ENCODE measurements at places on chromosomes 5 and 9. TPM values are rescaled to one million over a fixed set of nuclear protein-coding genes. Genes with fewer than 3 reads are reported as not detected.
A peak's percentile ranks its signal among the peaks of the same experiment; 100 is the strongest.

- no peak for DNase-seq
Observed at GRCh38 chr5:50564079-50564478, 102.4 kb upstream of the PARP8 start.

- DNase-seq = no peak
Observed at GRCh38 chr9:118670011-118670953, 699.0 kb downstream of the BRINP1 start.

DNA sequence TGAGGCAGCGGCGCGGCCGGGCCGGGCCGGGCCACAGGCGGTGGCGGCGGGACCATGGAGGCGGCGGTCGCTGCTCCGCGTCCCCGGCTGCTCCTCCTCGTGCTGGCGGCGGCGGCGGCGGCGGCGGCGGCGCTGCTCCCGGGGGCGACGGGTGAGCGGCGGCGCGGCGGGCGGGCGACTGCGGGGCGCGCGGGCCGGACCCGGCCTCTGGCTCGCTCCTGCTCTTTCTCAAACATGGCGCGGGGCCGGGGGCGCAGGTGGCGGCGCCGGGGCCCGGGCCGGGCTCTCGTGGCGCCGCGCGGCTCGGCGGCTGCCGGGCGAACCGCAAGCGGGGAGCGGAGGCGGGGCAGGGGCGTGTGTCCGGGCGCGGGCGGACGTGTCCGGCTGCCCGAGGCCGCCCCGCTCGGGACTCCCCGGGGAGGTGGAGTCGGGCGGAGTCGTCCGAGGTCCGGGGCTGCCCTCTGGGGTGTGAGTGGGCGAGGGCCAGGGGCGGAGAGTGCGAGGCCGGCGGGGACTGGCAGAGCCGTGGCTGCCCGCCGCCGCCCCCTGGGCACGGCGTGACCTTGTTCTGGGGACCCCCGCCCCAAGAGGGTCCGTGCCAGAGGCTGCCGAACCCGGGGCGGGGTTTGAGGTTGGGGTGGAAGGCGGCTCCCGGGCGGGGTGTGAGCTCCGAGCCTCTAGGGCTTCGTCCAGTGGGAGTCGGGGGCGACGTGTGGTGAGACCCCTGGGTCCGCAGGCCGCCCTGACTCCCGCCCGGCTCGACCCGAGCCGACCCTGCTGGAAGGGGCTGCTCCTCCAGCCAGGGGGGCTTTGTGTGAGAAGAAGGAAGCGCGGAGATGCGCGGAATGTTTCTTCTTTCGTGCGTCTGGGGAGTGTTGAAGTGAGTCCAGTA is 485 bp downstream of the TGFBR1 start:
- peak; percentile 78 for DNase-seq

GRCh38 chr5:107864793-107865192 is 194.1 kb upstream of the EFNA5 start:
- DNase-seq = no peak

- DNase-seq = no peak
Observed at GRCh38 chr5:139388198-139388821, 1.4 kb downstream of the MZB1 start.

GRCh38 chr9:18997151-18997550 is 35.9 kb downstream of the SAXO1 start:
- no peak for DNase-seq

GRCh38 chr5:172038167-172038566 is 31.7 kb upstream of the FBXW11 start:
- no peak for DNase-seq

DNA sequence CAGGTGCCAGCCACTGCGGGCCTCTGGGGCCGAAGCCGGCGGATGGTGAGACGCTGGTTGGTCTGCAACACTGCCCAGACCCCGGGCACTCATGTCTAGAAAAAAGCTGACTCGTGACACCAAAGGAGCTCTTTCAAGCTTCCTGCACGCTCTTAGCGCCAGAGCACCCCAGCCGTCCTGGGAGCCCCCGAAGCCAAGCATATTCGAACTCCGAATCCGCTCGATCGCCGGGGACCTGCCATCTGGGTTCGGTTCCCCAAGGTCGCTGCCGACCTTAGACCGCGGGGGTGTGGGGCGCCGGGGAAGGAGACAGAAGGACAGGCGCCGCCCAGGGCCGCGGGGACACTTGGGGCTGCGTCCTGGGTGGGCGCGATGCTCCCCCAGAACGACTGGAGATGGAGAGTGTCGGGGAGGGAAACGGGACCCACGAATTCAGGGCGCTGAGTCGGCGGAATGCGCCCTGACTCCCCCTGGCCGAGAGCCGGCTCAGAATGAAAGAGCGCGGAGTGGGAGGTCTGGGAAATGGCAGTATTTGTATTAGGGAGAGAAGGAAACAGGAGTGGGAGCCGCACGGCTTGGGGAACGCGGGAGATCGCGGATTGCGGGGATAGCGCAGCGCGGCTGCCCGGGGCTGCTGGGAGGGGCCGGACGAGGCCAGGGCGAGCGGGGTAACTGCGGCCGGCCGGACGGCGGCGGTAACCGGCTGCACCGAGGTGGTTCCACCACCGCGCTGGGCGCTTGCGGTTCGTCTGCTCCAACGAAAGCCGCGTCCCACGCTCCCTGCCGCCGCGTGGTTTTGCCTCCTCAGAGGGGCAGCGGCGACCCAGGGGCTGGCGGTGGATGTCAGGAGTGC is 20.1 kb upstream of the MARCHF6 start:
- DNase-seq = no peak

GRCh38 chr5:114185274-114185673 is 176.6 kb upstream of the KCNN2 start:
- DNase-seq = no peak

- DNase-seq = no peak
Observed at GRCh38 chr5:133520062-133520461, 92.3 kb downstream of the FSTL4 start.

GRCh38 chr5:174655351-174655750 is 69.0 kb upstream of the MSX2 start:
- DNase-seq = no peak

DNA sequence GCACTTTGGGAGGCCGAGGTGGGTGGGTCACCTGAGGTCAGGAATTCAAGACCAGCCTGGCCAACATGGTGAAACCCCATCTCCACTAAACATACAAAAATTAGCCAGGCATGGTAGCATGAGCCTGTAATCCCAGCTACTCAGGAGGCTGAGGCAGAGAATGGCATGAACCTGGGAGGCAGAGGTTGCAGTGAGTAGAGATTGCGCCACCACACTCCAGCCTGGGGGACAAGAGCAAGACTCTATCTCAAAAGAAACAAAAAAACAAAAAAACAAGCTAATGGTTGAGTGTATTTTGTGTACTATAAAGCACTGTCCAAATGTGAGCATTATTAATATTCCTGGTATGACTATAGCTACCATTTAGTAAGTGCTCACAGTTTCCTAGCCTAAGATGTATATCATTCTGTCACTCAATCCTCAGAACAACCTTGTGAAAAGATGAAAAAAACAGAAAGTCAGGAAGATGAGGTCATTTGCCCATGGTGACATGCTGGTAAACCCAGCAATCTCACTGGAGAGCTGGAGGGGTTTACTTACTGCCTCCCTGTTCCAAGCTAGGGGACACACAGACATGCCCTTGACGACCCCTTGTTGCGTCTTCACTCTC is 27.7 kb downstream of the ARHGEF37 start:
- no peak for DNase-seq

DNA sequence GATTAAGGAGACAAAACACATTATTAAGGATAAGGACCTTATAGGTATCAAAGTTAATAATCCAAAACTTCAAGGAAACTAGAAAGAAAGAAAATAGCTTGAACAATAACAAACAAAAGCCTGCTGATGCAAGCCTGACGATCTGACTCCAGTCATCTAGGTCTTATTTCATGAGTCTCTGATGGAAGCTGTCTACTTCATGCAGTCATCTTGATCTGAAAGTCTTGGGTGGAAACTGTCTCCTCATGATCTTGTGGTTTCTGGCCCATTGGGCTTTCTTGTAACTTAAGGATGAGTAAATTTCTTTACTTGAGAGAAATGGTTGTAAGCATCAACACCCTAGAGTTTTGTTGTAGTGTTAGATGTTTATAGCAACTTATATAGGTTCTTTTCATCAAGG is 20.6 kb upstream of the PSIP1 start:
- no peak for DNase-seq

- no peak for DNase-seq
Observed at GRCh38 chr9:74848153-74848525, 39.6 kb downstream of the TRPM6 start.

GRCh38 chr9:130276121-130276520 is 10.6 kb downstream of the HMCN2 start:
- DNase-seq = no peak

GRCh38 chr9:124897570-124898460 is 35.9 kb downstream of the ARPC5L start:
- DNase-seq = no peak

DNA sequence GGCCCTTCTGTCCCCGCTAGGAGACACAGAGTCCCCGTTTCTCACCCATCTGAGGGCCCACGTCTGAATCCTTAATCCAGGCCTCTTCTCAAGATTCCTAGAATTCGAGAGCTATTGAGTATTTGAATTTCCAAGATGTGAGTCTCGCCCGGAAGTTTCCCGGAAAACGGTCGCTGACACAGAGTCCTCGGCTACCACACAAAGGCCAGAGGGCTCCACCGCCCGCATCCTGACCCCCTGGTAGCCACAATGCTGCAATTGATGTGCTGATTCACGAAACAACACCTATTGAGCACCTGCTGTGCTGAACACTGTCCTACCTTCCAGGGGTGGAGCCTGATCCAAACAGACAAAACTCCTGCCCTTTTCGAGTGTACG is 670 bp upstream of the FBP1 start:
- DNase-seq = no peak

- no peak for DNase-seq
Observed at GRCh38 chr9:75128535-75128934, 40.2 kb downstream of the OSTF1 start.

GRCh38 chr9:113465599-113466140 is 2.1 kb downstream of the RGS3 start:
- DNase-seq = no peak

GRCh38 chr5:132225165-132226032 is 2.3 kb downstream of the P4HA2 start:
- peak; percentile 50 for DNase-seq

DNA sequence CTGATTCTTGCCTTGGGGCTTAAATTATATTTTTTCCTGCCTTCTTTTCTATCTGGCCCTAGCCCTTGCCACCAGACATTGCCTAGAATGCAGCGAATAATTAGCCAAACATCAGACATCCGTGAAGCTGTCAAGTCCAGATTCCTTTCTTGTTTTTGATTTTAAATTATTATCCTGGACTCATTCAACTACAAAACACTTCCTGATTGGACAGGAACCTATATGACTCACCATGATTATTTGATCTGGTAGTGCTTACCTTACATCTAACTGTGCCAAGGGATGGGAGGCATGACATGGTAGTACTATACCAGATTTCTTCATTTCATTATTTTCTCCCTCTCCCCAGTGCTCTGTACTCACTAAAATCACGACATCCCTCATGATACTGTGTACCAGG is 829.6 kb downstream of the TLR4 start:
- no peak for DNase-seq

GRCh38 chr5:119355685-119356611 is at the start of gene TNFAIP8:
Gene TNFAIP8, plus strand, starts transcription at chr5:119356019. Its CDS starts 72 bp downstream, at chr5:119356091.
- DNase-seq = peak; percentile 86

GRCh38 chr9:108687006-108687987 is 168.5 kb downstream of the ACTL7B start:
- no peak for DNase-seq

DNA sequence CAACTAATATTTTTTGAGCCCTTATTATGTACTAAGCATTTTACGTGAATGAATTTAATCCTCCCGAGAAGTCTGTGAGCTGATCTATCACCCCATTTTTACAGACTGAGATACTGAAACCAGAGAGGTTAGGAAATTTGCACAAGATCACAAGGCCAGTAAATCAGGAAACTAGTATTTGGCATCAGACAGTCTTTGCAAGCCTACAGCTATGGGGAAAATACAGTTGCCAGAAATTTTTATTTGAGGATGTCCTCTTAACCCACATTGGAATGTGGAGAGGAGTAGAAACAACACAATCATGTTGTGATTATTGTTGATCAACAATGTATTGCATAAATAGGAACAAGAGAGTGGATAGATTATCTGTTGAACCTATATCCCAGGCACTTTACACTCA is 2.3 kb upstream of the SLC46A2 start:
- DNase-seq = no peak

- DNase-seq = no peak
Observed at GRCh38 chr9:34171753-34172535, 6.9 kb upstream of the UBAP1 start.

GRCh38 chr9:117411547-117411946 is 3.3 kb downstream of the ASTN2 start:
- DNase-seq = no peak

- no peak for DNase-seq
Observed at GRCh38 chr5:63774939-63775338, 187.3 kb downstream of the HTR1A start.

- DNase-seq = no peak
Observed at GRCh38 chr9:98444601-98445000, 189.2 kb upstream of the TBC1D2 start.

GRCh38 chr5:69138766-69139165 is 28.2 kb upstream of the CCNB1 start:
- DNase-seq = no peak

- DNase-seq = no peak
Observed at GRCh38 chr5:109511980-109512734, 102.4 kb upstream of the PJA2 start.

DNA sequence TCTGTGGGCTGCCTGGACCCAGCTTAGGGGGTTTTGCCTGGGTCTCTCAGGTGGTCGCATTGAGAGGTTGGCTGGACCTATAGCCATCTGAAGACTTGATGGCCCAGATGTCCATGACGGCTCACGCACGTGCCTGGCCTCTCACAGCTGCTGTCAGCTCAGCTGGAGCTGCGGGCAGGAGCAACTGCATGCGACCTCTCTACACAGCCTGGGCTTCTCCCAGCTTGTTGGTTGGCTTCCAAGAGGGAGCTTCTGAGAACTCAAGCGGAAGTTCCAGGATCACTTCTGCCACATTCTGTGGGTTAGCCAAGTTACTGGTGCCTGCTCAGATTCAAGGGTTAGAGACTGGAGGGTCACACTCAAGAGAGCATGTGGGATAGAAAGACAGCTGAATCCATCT is 99.2 kb downstream of the DAPK1 start:
- no peak for DNase-seq

Gene AMBP
- not detected for total RNA-seq

Gene FBP2
- total RNA-seq = not detected

Gene C9orf50
- not detected for total RNA-seq

Gene PCDHGA5
- 0.09 TPM for total RNA-seq

Gene CD74
- 277 TPM for total RNA-seq

Gene PDZD2
- total RNA-seq = 0.75 TPM

Gene PCDHB13
- total RNA-seq = not detected

Gene TESK1
- 19.4 TPM for total RNA-seq

Gene AK6
- total RNA-seq = 61.3 TPM

Gene CDH10
- not detected for total RNA-seq

Gene IL4
- not detected for total RNA-seq

All from activated naive CD4-positive, alpha-beta T cell treated with anti-CD3 and anti-CD28 coated beads, Interleukin-2, amount 50 U/mL, for 72 hours (primary cell).